Stomach (tissue), 19 donors: ENCODE measurements at places on chromosomes 5 and 9. TPM values are rescaled to one million over a fixed set of nuclear protein-coding genes. Genes with fewer than 3 reads are reported as not detected.

DNA sequence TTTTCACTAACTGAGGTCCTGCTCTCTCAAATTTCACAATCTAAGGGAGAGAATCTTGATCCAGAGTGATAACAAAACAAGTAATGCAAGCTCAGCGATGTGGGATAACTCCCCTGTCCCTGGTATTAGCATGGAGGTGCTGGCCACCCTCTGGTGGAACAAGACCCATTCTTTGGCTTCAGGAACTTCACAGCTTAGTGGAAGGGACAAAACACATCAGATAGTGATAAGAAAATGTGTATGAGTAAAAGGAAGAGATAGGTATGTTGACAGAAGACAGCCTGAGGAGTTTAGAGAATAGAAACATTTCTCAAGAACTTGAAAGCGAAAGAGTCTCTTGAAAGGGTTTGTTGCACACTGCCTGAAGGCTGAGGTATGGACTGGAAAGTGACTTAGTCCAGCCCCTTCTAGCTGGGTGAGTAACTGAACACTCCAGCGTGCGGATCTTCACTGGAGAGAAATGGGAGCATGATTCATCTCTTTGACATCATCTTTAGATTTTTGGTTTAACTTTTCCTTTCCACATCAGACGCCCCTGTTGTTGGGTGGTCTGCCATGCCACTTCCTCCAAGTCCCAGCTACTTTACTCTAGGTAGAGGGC lies 25.4 kb upstream of the ZSWIM6 start:
- DNase-seq, result no peak

DNA sequence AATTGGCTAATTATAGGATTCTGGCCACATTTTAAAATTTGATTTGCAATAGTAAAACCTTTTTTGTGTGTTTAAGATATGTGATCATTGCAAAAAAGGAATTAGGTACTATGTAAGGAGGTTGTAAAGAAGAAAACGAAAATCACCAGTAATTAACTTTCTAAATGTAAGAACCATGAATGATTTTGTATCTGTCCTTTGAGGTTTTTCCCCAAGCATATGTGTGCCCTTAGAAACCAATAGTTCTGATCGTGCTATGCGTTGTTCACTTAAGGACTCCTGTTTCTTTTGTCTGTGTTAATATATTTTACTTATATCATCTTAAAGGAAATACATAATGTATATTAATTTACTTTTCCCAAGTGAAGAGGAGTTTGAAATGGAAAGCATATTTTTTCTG lies 410.2 kb downstream of the PSAT1 start:
- no peak for DNase-seq

- no peak for DNase-seq
Measured at GRCh38 chr9:107942856-107943255, 453.3 kb upstream of the KLF4 start.

ADAMTS13 gene
- polyA plus RNA-seq, result 8.3 TPM

IRX1 gene
- not detected for polyA plus RNA-seq
